Panc1 (cell line): ENCODE measurements at places on chromosomes 16 and 17. TPM values are rescaled to one million over a fixed set of nuclear protein-coding genes. Genes with fewer than 3 reads are reported as not detected.

The CHAD gene
- not detected for total RNA-seq

The CA5A gene
- not detected for total RNA-seq

The MYL4 gene
- 0.49 TPM for total RNA-seq

The JPH3 gene
- total RNA-seq = 1.2 TPM

The KRTAP9-4 gene
- not detected for total RNA-seq

The EIF5A gene
- 728 TPM for total RNA-seq

The ZNF597 gene
- total RNA-seq = 2.7 TPM

The TBC1D3G gene
- total RNA-seq = 0.15 TPM

The MYADML2 gene
- not detected for total RNA-seq
